ENCODE measurements at places on chromosomes 4 and X.

- DNase-seq, result peak; percentile 12
Observed at GRCh38 chr4:18840481-18840880, 818.9 kb upstream of the LCORL start.

GRCh38 chrX:98459669-98460068 lies 1576.0 kb downstream of the RPA4 start:
- no peak for DNase-seq

GRCh38 chr4:174314770-174315169 lies 31.1 kb downstream of the CEP44 start:
- no peak for DNase-seq

GRCh38 chr4:87392183-87392582 lies 1.2 kb upstream of the HSD17B11 start:
- DNase-seq, result no peak

DNA sequence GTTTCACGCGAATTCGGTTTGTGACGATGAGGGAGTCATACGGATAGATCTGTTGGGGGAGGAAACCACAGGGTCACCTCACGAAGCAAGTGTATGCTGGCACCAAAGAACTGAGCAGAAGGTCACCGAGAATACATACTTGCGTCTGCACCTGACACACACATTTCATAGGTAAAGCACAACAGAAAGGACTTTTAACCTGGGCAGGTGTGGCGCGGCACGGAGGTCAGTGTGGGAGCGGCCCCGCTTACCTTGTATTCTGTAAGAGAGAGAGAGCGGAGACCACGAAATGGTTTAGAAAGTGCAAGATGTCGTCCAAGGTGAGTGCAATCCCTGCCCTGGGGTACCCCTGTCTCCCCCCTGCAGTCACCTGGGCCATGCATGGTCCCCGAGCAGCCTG lies 43.6 kb upstream of the AFAP1 start:
- no peak for DNase-seq

- DNase-seq, result no peak
Observed at GRCh38 chr4:141642063-141642462, 5.7 kb downstream of the IL15 start.

GRCh38 chr4:89287945-89288344 lies 19.7 kb downstream of the GPRIN3 start:
- no peak for DNase-seq

- DNase-seq, result no peak
Observed at GRCh38 chr4:90118527-90119195, 8.5 kb upstream of the CCSER1 start.

DNA sequence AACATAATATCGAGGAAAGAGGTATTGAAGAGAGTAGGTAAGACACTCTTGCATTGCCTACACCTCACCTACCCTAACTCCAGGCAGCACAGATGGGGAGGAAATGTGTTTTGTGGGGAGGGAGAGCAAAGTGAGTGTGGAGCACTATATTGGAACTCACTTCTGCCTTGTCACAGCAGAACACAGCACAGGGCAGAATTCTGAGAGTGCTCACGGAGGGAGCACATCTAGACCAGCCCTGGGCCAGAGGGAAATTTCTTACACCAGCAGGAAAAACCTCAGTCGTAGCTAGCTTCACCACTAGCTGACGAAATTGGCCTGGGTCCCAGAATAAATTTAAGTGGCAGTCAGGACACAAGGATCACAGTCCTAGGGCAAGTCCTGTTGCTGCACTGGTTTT lies 517.3 kb downstream of the TMA16 start:
- DNase-seq, result no peak

DNA sequence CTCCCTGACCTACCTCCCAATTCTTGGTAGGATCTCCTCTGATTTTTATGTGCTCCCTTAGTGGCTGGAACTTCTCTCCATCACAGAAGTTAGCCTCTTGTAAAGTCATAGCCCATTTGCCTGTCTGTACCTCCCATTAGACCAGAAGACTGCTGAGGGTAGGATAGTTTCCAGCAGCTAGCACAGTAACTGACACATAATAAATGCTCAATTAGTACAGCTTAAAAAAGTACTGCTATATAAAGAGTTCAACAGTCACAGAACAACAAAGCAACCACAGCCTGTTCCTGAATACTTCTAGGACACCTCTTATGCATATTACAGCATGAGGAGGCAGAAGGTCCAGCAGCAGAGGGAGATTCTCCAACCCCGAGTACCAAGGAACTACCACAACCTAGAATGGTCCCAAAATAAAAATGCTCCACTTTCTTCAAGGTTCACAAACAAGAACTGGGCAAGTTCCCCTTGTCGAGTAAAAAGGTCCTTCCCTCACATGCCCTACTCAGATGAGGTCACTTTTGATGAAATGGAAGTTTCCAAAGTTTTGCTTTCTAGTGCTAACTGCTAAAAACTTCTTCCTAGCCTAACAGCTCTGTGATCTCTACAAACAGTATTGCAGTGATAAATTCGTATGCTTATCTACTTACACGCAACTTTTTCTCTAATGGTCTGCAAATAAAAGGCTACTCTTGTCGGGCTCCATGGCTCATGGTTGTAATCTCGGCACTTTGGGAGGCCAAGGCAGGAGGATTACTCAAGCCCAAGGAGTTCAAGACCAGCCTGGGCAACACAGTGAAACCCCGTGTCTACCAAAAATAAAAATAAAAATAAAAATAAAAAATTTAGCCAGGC lies 12.8 kb downstream of the MECP2 start:
- no peak for DNase-seq

DNA sequence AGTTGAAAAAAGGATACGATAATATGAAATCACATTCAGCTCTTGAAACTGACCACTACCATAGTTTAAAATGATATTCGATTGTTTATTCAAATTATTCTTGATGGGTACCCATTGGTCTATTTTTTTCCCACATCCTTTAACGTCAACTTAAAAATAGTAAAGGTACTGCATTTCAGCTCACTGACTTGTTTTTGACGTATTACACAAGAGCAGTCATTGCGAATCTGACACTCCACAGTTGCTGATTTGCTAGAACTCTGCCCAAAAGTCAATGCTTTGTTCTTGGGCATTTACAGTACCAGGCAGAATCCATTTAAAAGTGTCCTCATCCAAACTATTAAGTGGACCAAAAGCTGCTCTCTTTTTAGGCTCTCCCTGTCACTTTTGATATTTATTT lies 1.2 kb upstream of the PDS5A start:
- no peak for DNase-seq

DNA sequence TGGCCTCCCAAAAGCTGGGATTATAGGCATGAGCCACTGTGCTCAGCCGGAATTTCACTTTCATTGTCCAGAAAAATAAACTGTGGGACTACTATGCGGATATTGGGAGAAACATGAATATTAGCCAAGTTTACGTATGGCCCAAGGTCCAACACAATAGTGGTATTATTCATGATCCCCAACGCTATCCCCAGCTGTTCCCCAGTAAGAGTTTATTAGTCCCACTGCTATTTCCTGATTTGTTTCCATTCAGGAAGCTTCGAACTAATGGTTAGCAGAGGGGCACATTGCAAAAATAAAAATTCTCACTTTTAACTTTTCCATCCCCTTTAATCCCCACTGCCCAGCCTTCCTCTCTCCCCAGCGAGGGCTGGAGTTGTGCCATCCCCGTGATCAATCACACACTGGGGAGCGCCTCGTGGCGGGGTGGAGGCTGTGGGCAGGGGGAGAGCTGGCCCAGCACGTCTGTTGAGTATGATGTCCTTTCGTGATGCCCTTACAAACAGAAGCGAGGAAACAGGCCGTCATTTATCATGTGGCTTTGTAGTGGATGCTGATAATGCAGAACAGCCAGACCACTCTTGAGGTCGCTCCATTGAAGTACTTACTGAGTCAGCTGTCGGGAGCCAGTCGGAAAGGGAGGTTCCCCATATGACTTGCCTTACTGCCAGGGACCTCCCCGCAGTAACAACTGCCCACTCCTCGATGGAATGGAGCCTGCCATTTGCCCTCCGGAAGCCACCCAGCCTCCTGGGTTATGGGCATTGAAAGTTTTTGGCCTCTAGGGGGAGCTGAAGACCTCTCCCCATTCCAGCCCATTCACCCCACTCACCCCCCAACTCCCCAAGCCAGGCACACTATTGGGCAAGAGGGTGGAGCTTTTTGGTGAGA lies 117.0 kb downstream of the KDR start:
- no peak for DNase-seq

- no peak for DNase-seq
Observed at GRCh38 chr4:1748465-1748995, 27.2 kb downstream of the TACC3 start.

DNA sequence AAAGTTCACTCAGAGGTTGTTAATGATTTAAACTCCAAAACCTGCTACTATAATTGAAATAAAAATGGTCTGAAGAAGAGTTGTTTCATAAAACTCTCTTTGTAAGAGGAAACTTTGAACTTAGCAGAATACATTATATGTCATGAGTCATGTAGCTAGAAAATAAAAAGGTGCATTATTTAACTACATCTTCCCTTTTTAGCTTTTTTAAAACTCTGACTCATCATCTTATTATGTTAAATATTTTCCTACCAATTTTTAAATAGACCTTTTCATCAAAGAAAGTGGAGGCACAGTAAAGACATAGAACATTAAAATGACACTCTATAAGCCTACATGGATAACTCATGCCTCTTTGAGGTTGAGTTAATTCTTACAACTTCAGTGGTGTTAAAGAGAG lies 1.2 kb upstream of the ZNF827 start:
- no peak for DNase-seq

DNA sequence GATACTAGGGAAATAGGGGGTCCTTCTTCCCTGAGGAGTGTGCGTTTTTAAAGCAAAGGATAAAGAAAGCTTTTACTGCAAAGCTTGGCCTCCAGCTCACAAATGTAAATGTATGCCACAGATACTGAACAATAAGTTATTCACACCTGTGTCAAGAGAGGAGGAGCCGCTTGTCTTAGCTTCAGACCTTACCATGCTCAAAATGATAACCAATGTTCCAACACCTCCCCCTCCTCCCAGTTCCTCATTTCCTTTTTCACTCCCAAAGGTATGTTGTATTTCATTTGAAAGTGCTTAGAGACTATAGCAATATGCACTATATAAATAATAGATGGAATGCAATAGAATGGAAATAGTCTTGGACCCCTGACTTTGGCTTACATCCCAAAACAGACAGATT lies 47.0 kb upstream of the RAPGEF2 start:
- no peak for DNase-seq

- no peak for DNase-seq
Observed at GRCh38 chr4:39657465-39657864, 18.8 kb upstream of the SMIM14 start.

GRCh38 chrX:129726307-129727111 lies 12.3 kb upstream of the XPNPEP2 start:
- no peak for DNase-seq

- DNase-seq, result no peak
Observed at GRCh38 chr4:1171311-1172227, 814 bp downstream of the SPON2 start.

- no peak for DNase-seq
Observed at GRCh38 chr4:82618103-82618720, 56.4 kb upstream of the TMEM150C start.
